Erythroblast (primary cell): ENCODE measurements at places on chromosomes 6 and 20.
A peak's percentile ranks its signal among the peaks of the same experiment; 100 is the strongest.

DNA sequence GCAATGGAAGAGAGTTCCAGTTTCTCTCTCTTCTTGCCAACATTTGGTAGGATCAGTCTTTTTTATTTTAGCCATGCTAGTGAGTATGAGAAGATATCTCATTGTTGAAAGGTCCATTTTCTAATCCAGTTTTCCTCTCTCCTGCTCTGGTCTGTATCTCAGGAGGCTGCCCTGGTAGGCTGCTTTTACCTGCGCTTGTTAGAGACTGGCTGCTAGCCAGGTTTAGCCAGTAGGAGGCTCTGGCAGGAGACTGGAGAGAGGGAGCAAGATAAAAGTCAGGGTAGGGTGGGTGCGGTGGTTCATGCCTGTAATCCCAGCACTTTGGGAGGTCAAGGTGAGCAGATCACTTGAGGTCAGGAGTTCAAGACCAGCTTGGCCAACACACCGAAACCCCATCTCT lies 68.6 kb upstream of the FOXP4 start:
- DNase-seq, result no peak

- no peak for DNase-seq
Measured at GRCh38 chr20:10642856-10643559, 30.8 kb downstream of the JAG1 start.

DNA sequence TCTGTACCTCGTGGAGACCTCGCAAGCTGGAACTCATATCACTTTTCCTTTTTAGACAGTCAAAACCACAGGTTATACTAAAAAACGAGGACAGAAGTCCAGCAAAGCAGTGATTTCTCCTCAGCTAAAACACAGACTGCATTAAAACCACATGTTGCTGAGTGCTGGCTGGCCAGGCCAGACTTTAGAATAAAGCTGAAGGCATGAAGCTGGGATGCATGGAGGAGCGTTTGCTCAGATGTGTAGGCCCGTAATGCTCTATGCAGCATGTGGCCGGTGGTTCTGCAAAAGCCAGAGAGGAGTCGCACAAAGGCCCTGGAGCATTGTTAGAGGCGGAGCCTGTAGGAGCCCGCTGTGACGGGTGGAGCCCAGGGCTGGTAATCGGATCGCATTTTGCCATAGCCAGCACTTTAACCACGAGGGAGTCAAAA lies 83.6 kb downstream of the SMOC2 start:
- DNase-seq, result no peak

GRCh38 chr20:43923322-43923721 lies 8.7 kb downstream of the TOX2 start:
- DNase-seq, result no peak

DNA sequence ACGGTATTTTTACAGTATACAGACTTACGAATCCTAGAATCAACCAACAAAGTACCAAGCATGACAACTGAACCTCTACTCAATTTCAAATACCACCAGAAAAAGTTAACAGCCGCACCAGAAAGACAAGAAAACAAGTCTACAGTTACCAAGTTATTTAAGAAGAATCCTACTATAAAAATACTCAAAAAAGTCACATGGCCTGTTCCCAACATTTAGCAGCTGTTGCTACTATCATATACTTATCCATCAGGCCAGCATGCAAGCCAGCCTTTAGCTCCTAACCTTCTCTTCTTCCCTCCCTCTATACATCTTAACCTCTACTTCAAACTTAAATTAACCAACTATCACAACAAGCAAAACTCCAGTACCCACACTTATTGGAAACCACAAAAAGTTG lies 1.9 kb downstream of the SYNCRIP start:
- peak; percentile 42 for DNase-seq
